ENCODE measurements at places on chromosomes 3 and 15. TPM values are rescaled to one million over a fixed set of nuclear protein-coding genes. Genes with fewer than 3 reads are reported as not detected.
A peak's percentile ranks its signal among the peaks of the same experiment; 100 is the strongest.

Gene SH3GL3
- 0.19 TPM for total RNA-seq

DNA sequence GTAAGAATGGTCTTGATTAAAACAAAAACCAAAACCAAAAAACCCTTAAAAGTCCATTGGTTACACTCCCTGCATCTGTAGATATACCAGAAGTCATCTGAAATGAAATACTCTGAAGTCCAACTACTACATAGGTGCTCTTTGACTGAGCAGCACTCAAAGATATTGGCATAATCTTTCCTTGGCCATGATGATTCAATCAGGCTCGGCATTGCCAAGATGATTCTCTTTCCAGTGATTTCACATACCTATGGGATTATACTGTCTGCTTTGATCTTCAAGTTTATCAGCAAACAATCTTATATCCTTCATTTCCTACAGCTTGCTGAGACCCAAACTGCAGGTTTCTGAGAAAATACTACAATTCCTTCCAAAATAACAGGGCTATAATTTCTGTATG lies 35.9 kb upstream of the DIPK2A start:
- no peak for DNase-seq

- DNase-seq: no peak
Measured at GRCh38 chr3:197349368-197349767, 51.0 kb upstream of the DLG1 start.

GRCh38 chr15:57527382-57528091 lies 64.2 kb upstream of the MYZAP start:
- DNase-seq: peak; percentile 3

Measured in activated T-cell treated with anti-CD3 and anti-CD28 coated beads, Interleukin-2, amount 50 U/mL, for 72 hours (primary cell).